ENCODE measurements at places on chromosomes 5 and 9.

- DNase-seq = no peak
These were observed 425.7 kb downstream of the PIK3R1 start for GRCh38 chr5:68641211-68641610.

DNA sequence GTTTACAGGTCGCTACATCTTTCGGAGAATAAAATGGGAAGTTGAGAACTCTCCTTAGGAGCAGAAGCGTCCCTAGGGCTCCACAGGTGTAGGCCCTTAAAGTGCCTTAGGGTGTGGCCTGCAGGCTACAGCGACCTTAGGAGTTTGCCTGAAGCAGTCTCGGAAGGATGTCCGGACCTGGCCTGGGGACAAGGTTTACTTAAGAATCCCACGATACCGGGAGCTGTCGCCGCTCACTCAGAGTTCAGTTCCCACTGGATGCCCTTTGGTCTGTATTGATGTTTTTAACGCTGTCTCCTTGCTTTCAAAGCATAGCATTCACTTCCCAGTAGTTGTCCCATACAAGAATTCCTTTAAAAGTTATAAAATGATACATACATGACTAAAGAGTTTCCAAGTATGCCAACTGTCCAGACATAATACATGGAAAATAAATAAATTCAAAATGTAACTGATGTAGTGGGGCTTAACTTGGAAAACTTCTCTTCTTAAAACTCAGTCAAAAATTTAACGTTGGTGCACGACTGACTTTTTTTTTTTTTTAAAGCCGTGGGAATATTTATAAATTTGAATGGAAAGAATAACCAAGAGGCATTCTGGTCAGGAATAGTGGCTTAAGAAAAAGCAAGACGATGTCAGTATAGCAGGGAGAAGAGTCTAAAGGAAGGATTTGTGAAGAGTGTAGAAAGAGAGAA lies 848 bp downstream of the RAD50 start:
- no peak for DNase-seq

DNA sequence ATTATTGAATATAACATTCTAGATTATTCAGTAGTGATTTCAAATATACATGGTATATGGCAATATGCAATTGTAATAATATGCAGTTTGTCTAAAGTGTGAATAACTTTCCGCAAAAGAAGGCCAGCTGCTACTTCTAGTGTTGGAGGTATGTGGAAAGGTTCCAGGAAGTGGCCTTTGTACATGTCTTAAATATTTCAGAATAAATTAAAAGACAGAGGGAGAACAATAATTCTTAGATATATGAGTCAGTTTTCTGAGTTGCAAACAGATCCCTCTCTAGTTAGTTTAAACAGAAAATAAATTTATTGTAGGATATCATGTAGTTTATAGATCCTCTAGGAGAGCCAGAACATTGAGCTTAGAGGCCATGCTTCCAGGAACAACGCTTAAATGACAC lies 210.8 kb upstream of the ELL2 start:
- no peak for DNase-seq

GRCh38 chr5:159751459-159751858 lies 164.8 kb upstream of the ADRA1B start:
- no peak for DNase-seq

- peak; percentile 51 for DNase-seq
These were observed 96.7 kb upstream of the MAMDC2 start for GRCh38 chr9:69946800-69947437.

DNA sequence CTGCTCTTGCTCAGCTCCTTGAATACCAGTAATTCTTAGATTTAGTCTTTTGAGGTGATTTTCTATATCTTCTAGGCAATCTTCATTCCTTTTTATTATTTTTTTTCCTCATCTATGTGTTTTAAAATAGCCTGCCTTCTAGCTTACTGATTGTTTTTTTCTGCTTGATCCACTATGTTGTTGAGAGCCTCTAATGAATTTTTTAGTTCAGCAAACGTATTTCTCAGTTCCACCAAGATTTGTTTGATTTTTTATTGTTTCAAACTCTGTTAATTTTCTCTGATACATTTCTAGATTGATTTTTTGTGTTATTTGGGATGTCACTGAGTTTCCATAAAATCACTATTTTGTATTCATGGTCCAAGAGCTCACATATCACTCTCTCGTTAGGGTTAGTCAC lies 9.5 kb downstream of the POLK start:
- no peak for DNase-seq

DNA sequence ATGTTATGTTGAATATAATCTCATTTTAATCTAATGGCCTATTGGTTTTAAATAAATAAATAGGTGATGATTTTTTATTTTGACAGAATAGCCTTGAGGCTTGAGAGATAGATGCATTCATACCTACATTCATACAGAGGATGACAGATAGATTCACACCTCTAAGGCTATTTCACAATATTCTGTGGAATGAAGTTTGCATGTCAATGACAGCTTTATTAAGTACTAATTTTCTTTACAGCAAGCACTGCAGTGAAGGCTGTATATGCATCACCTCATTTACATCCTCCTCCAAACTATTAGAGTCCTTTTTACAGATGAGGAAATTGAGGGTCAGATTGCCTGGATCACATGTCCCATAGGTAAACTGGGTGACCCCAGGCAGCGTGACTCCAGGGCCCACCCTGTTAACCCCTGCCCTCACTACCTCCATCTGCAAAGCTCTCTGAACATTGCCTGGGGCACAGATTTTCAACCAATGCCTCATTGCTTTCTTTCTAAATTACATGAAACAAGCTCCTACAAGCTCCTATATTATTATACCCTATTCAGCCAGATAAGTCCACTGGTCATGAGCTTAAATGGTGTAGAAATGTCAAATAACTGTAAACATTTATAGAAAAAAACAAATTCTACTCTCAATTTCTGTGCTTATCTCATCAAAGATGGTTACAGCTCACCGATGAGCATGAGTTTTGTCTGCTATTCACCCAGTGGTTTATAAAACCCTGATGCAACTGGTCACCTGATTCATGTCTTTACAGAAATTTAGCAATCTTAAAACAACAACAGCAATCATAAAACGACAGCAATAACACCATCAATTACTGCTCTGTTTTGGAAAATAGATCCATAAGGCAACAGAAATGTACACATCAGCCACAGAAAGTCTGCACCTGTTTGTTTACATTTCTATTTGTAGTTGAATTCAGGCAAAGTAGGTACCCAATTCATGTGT lies 338.0 kb downstream of the NSG2 start:
- DNase-seq = no peak

DNA sequence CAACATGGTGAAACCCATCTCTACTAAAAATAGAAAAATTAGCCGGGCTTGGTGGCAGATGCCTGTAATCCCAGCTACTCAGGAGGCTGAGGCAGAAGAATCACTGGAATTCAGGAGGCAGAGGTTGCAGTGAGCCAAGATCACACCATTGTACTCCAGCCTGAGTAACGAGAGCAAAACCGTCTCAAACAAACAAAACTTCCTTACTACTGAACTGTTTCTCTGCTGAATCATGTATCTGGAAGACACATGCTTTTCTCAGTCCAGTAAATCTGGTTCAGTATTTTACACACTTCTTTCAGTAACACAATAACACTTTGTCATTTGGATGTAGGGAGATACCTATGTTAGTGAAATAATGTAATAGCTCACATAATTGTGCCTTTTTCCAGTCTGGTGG lies 7.9 kb downstream of the TRMT10B start:
- no peak for DNase-seq

DNA sequence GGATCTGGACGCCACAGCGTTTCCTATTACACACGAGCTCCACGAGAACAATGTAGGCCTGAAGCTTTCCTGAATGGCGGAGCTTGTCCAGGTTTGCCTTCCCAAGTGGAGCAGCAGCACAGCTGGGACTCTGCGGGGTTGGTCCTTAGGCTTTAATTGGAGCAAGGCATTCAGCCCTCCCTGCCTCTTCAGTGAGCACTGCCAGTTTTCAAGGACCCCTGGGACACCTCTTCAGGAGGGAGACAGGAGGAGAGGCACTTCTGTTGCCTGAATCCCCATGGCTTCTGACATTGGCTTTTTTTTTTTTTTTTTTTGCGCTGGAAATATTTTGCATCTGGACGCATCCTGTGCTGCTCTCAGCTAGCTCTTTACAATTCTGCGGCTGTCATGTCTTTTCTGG lies 179.4 kb downstream of the SEMA6A start:
- DNase-seq = no peak

DNA sequence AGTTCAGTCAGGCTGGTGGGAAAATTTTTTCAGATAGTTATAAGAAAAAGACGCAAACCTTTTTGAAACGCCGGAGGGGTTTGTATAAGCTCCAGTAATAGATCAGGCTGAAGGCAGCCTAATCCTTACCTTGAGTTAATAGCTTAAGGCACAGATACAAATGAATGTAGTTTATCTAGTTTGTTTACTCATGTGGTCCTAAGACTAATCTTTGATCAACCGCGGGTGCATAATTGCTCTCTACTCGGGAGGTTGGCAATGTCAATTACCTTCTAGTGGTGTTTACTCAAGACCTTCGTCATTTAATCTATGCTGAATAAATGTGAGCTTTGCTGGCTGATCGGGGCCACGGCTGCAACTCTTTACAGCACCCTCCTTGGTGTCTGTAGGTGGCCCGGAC lies 665 bp upstream of the INSL4 start:
- DNase-seq = no peak

- no peak for DNase-seq
These were observed 29.1 kb upstream of the LRRC14B start for GRCh38 chr5:162190-162564.

DNA sequence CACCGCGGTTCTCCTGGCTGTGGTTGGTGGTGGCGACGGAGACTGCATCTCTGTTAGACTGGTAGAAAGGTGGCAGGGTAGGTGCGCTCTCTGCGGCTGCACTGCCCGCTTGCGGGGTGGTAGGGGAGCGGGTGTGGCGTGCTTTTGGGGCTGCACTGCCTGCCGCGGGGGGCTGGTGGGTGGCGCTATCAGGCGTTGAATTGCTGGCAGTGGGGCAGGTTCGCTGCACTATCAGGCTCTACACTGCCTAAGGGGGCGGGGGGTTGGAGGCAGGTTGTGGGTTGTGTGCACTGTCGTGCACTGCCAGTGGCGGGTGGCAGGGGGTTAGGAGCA lies 21.0 kb upstream of the TRIM52 start:
- no peak for DNase-seq

- no peak for DNase-seq
These were observed 4.6 kb upstream of the ISL1 start for GRCh38 chr5:51378448-51379330.

DNA sequence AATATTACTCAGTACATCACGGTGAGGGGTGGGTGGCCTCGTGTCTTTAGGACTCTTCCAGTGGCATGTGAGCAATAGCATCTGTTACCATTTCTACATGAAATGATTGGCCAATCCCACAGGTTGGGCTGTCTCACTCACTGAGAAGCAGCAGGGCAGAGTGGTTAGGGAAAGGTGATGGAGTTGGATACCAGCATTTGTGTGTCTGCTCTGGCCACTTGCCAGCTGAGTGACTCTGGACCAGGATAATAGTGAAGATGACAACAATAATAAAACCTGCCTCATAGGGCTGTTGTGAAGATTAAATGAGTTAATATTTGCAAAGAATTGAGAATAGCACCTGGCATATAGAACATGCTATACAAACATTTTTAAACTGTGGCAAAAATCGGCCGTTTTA lies 42.0 kb downstream of the IQGAP2 start:
- no peak for DNase-seq

DNA sequence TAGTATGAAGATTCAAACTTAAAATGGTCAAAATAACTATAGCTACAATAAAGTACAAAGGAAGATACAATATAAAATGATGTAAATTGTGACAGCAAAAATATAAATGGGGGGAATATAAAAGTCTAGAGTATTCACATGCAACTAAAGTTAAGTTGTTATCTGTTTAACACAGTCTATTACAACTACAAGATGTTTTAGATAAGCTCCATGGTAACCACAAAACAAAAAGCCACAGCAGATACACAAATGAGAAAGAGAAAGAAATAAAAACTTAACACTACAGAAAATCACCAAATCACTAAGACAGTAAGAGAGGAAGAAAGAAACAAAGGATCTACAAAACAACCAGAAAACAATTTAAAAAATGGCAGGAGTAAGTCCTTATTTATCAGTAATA lies 17.0 kb upstream of the SH3TC2 start:
- no peak for DNase-seq

DNA sequence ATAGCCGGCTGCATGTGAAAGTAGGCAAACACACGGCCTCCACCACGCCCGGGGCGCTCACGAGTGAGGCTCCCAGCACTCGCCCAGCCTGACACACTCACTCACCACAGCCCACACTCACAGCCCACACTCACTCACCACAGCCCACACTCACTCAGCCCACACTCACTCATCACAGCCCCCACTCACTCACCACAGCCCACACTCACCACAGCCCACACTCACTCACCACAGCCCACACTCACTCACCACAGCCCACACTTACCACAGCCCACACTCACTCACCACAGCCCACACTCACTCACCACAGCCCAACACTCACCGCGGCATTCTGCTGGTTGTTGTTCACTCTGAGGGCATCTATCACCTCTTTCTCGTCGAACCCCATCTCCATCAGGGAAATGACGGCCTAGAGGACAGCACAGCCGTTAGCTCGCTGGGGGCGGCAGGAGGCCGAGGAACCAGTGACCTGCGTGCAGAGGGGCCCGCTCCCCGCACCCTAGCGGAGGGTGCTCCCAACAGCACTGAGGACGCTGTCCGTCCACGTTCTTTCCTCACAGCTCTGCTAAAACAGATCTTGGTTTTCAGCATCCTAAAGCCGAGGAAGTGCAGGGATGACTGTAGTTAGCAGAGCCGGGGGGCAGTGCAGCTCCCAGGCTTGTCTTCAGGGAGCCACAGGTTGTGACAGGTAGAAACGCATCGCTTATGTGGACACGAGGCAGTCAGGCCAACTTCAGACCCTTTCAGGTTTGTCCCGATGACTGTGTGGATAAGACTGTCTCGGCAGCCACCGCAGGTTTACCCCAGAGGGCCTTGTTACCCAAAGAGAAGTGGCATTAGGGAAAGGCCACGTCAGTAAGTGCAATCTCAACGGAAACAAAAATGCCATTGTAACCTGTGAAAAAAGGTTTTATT lies 21.6 kb downstream of the UBAC1 start:
- DNase-seq = no peak

DNA sequence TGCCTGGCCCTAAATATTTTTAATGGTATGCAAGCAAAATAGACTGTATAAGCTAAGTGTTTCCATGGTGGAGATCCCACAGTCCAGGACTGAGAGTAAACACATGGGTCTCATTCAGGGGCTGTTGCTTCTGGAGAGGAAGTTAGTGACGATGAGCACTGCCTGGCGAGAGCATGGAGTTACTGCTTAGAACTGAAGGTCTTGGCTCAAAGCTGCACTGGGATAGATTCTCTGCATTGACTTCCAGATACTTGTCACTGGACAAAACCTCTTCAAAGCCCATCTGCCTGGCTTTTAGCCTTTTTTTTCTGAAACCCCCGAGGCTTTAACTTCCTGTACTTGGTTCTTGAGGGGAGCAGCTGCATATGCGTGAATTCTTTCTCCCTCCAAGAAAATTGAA lies 39.2 kb downstream of the GPR107 start:
- no peak for DNase-seq

GRCh38 chr9:116873937-116874914 lies 187.1 kb downstream of the TRIM32 start:
- DNase-seq = no peak
